Non-pigmented ciliary epithelial cell (primary cell): ENCODE measurements at places on chromosomes 2 and 18.
A peak's percentile ranks its signal among the peaks of the same experiment; 100 is the strongest.

DNA sequence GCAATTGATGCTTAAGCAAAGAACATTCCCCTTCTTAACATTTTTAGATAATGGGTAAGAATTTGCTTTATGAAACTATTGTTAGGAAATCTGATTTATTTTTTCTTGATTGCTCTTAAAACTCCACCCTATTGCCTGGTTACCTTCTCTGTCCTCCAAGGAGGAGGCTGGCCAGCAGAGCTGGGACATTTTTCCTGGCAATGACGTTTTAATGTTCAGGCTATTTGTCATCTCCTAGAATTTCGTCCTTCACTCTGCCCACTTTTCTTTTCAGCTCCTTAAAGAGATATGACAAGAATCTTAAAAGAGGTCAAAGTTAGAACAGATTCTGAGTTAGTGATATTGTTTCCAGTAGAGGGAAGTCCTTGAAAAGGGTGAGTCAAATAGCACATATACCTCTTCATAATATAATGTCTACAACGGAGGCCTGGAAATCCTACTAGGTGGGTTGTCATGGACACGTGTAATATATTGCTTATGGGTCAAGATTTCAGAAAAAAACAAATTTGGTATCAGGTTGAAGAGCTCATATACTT is 141.0 kb downstream of the CMPK2 start:
- DNase-seq = no peak

- no peak for DNase-seq
Measured at GRCh38 chr2:200435379-200435778, 74.5 kb downstream of the KCTD18 start.

GRCh38 chr2:235087832-235088495 is 136.1 kb downstream of the SH3BP4 start:
- DNase-seq = no peak

GRCh38 chr2:240347373-240347940 is 88.0 kb upstream of the GPC1 start:
- DNase-seq = no peak

DNA sequence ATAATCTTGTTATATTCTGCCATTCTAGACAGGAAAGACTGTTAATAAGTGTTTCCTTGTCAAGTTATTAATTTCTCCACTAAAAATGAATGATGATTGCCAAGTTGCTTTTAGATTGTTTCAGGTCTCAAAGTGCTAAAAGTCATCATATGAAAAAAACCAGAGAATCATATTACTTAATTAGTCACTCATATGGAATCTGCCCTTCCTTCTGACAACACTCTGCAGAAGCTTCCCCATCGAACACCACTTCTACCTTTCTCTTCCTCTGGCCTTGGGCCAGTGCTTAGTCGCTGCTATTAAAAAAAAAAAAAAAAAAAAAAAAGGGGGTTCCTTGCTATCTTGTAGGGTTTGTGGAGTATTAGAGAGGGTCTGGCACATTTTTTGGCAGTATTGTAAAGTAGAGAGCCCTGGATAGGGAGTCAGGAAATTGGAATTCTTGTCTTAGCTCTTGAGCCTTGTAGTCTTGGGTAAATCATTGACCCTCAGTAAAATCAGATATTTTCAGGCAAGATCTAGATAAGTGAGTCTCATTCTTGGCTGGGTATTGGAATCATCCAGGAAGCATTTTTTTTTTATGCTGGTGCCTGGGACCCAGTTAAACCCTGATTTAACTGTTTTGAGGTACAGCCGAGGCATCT is 141.7 kb upstream of the CCDC68 start:
- DNase-seq = no peak

GRCh38 chr2:96699021-96699420 is 40.8 kb downstream of the LMAN2L start:
- DNase-seq = no peak

- no peak for DNase-seq
Measured at GRCh38 chr2:227616631-227617030, 667 bp upstream of the SCYGR4 start.

DNA sequence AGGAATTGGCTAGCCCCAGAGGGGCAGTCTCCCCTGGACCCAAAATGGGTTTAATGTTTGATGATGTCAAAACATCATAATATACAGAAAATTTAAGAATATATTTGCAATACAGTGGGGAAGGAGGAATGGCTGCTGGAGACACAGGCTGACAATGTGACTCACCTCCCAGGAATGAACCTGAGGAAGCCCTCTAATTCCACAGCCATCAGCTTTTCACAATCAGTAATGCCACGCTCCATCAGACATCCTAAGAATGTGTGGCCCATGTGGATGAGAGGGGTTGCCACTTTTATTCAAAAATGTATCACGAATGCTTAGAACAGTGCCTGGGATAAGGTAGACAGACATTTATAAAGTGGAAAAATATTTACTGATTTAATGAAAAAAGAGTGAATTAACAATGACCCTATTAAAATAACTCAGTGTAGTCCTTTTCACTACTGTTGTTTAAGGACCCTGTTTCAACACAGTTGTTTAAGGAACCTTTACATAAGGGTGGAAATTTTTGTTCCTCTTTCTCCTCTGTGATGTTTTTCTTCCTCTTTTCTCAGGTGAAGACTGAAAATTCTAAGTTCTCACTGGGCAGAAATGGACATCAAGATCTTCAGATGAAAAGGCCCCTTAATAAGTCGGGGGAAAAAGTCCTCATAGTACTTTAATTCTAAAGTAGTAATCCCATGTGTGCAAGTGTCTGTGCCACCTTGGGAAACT is 17.5 kb upstream of the TMEM163 start:
- DNase-seq = peak; percentile 54

- no peak for DNase-seq
Measured at GRCh38 chr2:29304399-29305060, 189.3 kb downstream of the CLIP4 start.

DNA sequence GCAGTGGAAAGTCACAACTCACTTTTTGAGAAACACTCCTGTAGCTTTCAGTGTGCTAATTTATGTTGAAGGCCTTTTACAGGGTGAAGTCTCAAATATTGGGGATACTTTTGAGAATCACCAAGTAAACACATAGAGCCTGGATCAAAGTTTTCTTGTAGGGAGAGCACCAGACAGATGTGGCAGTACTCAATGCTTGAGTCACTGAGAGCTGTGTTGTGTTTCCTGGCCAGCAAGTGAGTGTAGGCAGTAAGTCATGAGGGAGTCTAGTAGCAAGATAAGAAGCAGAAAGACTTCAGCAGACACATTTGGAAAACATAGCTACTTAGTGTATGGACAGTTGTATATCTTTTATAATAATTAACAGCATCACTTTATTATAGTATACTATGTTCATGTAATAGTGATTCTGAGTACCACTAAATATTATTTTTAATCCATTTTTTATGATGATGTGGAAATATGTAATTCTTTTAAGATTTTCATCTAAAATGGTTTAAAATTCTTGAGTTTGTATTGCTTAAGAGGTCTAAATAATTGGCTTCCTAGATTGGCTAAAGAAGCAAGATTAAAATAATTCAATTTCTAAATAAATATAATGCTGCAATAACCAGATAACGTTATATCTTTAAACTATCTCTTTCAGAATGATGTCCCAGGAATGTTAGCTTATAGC is 12.8 kb downstream of the PSMD1 start:
- peak; percentile 62 for DNase-seq

GRCh38 chr2:124683536-124684428 is 658.7 kb downstream of the CNTNAP5 start:
- DNase-seq = no peak

DNA sequence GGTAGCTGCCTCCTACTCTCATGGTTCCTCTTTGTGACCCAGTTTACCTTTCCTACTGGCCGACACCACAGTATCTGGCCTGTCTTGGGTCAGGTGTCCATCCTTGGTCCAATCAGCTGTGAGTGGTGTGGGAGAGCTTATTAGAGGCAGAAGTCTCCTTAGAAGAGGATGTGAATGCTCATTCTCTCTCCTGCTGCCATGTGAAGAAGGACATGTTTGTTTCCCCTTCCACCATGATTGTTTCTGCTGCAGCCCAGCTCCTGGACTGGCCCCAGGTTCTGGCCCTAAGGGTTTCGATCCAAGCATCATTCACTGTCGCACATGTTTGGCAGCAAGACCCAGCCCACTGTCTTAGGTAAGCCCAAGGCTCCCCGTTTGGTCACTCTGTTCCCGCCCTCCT is 55.3 kb upstream of the TGIF1 start:
- DNase-seq = no peak

DNA sequence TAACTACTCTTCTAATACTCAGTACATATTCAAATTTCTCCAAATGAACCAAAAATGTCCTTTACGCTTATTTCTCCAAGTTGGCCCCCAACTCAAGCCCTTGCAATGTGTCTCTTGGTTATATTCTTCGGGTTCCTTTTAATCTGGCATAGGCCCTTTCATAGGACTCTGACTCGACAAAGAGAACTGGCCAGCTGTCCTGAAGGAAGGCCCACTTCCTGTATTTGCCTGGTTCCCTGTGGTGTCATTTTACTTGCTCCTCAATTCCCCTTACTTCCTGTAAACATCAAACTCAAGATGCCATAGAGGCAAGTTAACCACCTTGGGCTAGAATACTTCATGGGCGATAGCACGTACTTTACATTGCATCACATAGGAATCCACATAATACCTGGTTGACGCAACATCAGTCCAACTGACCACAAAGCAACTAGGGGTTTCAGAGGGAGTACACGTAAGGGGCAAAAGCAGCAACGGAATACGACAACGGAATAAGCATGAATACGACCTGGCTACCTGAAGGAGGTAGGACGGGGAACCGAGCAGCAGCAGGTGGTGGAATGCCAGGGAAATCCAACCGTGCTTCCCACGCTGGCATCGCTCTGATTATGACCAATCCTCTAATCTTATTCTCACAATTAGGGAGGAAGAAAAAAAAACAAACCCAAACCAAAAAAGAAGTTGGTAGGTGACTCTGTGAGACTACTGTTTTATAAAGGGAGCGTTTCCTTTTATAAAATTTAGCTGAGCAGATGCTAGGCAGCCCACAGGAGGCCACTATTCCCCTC is 823 bp upstream of the GORASP2 start:
- DNase-seq = no peak

- no peak for DNase-seq
Measured at GRCh38 chr2:82198809-82199492, 1894.4 kb upstream of the LRRTM1 start.

GRCh38 chr2:195535911-195536522 is 121.0 kb upstream of the SLC39A10 start:
- no peak for DNase-seq

DNA sequence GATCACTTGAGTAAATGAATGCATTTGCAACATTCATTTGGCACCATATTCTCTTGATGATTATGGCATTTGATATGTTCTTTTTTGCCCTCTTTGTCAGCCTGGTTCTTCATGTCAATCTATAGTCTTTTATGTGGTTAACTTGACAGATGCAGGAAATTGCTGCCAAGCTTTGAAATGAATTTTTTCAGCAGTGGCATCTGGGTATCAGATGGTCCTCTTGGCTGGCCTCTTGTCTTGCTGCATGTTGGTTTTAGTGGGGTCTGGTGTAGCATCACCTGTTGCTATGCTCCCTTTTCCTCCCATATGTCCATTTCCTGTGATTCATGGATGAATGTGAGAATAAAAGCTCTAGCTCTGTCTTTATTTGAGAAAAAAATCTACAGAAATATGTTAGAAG is 119.9 kb downstream of the DPP4 start:
- no peak for DNase-seq

- DNase-seq = peak; percentile 13
Measured at GRCh38 chr2:73999881-74000597, 15.3 kb downstream of the TET3 start.

DNA sequence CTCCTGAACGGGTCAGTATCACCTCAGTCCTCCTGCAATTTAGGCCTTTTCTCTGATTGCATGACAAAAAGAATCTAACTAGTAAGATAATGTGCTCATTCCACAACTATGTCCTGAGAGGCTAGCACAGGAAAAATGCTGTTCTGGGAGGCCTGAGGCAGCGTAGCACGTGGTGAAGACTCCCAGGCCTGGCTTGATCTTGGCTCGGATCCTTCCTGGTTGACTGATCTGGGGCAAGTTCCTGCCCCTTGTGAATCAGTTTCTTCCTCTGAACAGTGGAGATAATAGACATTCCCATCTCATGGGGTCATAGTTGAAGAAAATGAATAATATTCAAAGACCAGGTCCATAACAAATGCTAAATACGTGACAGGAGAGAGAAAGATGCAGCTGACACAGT is 12.3 kb downstream of the FBLN7 start:
- peak; percentile 88 for DNase-seq

GRCh38 chr18:33870059-33870458 is 292.0 kb downstream of the ASXL3 start:
- DNase-seq = peak; percentile 42

- no peak for DNase-seq
Measured at GRCh38 chr2:177478907-177479306, 86.3 kb downstream of the AGPS start.

DNA sequence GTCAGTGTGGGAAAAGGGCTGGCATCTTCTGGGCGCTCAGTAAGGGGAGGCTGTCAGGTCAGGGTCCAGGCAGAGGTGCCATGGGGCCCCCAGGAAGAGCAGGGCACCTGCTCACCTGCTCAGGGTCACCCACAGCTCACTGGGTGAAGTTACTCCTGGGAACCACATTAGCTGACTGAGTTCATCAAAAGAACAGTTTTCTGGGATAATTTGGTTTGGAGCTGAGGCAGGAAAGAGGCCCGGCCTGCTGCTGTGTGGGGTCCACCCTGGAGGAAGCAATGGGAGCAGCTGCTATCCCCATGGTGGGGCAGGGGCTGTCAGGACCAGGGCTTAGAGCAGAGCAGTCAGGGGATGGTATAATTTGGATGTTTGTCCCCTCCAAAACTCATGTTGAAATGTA is 97.2 kb upstream of the GPC1 start:
- DNase-seq = no peak

- no peak for DNase-seq
Measured at GRCh38 chr2:38907743-38908562, 18.3 kb downstream of the ARHGEF33 start.

- no peak for DNase-seq
Measured at GRCh38 chr2:109474319-109474825, 139.4 kb downstream of the SEPTIN10 start.

DNA sequence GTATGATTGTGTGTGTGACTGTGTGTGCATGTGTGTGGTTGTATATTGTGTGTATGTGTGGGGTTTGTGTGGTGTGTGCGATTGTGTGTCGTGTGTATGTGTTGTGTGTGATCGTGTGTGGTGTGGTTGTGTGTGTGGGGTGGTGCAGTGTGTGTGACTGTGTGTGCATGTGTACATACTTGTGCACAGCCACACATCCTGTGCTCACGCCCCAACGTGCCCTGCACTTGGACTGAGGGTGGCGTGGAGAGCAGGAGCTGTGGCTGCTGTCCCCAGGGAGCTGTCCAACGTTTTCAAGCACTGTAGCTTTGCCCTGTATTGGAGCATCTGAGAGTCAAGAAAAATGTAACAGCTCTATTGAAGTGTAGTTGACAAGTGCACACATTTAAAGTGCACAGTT is 243.2 kb upstream of the HDAC4 start:
- no peak for DNase-seq
